NCI-H526 treated with DMSO at 0.1 percent for 48 hours (cell line): ENCODE measurements at places on chromosomes 6 and 20.

GRCh38 chr6:125793280-125793679, 2.5 kb downstream of the NCOA7 start:
- no peak for DNase-seq

DNA sequence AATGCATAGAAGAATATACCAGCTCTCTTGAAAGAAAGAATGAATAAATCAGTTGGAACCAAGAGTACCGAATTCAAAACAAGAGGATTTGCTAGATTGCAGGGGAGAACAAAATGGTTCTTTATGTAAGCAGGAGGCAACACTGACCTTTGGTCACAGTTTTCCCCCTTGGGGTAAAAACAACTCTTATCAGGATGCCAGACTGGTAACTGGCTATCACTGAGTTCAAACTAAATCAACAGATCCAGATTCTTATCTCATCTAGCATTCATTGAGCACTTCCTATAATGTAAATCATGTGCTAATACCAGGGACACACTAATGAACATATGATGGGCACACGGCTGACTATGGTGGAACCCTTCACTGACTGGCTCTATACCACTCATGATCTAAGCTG, 4.8 kb upstream of the IL17F start:
- peak; percentile 3 for DNase-seq

DNA sequence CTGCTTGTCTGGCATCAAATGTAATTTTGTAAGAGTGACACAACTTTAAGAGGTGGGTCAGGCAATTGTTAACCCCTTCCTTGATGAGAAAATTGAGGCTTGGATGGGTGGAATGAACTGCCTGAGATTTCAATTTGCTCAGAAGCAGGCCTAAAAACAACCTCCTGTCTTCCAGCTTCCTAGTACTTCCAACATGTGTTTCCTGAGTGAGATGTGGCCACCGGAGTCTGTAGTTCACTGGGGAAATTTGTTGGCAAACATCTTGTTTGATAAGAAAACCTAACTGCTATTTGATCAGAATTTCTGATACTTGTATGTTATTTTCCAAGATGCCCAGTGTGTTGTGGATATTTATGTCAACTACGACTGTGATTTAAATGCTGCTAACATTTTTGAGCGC, 51.3 kb downstream of the ARFGEF2 start:
- no peak for DNase-seq

DNA sequence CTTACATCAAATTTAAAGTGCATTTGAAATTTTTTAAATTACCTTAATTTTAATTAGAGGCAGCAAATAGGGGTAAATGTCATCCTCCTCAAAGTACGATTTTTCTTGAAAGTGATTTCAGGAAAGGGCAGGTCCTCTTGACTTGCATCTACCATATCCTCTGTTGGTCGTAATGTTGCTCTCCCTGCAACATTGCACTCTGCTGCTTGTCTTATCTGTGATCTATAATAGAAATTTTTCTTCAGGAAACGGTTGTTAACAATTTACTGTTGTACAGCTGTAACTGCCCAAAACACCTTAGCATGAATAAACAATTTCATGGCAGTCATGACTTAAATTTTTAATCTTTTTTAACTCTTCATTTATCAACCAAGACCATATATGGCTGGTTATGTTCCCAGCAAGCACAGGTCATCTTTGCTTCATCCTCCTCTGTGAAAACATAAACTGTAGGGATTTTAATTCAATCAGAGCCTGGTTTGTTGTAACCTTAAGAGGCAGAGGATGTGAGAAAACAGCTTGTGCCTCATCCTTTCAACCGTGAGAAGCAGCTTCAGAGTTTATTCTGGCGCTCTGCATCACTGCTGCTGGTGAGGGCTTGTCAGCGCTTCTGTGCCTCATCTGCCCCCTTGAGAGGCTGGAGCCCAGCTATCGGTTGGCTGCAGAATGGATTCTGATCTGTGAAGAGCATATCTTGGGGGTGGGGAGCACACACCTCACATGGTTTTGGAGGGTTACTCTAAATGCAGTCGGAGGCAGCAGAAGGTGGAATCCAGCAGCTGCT, 56.0 kb downstream of the CTNNBL1 start:
- no peak for DNase-seq

- DNase-seq: no peak
These were observed 129.6 kb downstream of the CEBPB start for GRCh38 chr20:50320005-50320900.

GRCh38 chr6:93496548-93496947, 77.2 kb upstream of the EPHA7 start:
- no peak for DNase-seq

- DNase-seq: no peak
These were observed 9.3 kb upstream of the ID1 start for GRCh38 chr20:31595654-31596411.

- no peak for DNase-seq
These were observed 75.2 kb upstream of the CD93 start for GRCh38 chr20:23161244-23161891.

DNA sequence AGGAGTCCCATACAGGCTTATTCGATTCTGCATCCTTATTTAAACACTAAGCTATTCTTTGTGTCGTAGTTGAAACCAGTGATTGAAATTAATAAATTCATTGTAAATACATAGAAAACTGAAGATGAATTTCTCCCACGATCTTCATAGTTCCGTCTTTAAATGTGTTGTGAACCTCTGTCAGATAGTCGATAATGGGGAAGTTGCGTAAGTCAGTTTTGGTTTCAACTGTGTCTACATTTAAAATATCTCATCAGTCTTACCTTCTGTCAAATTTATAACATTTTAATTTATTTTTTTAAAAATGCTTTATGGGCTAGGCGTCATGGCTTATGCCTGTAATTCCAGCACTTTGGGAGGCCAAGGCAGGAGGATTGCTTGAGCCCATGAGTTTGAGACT, 12.7 kb downstream of the STX11 start:
- no peak for DNase-seq

GRCh38 chr20:6439737-6440442, 317.1 kb upstream of the FERMT1 start:
- no peak for DNase-seq
